ENCODE measurements at places on chromosomes 3 and 15. TPM values are rescaled to one million over a fixed set of nuclear protein-coding genes. Genes with fewer than 3 reads are reported as not detected.

SLC6A11 gene
- 35.2 TPM for total RNA-seq

STRC gene
- total RNA-seq, result 0.25 TPM

NOX5 gene
- total RNA-seq, result not detected

EFHB gene
- total RNA-seq, result 4.2 TPM

RARRES1 gene
- total RNA-seq, result 1.2 TPM

GABRR3 gene
- total RNA-seq, result under 0.01 TPM

DCLK3 gene
- 2.7 TPM for total RNA-seq

ROPN1 gene
- not detected for total RNA-seq

ZWILCH gene
- total RNA-seq, result 31.2 TPM

TNIK gene
- total RNA-seq, result 69.1 TPM

CFAP100 gene
- total RNA-seq, result 2.5 TPM

CNTN6 gene
- 10.8 TPM for total RNA-seq

CASR gene
- total RNA-seq, result not detected

VGLL4 gene
- 69.3 TPM for total RNA-seq

CACNA2D2 gene
- 3.9 TPM for total RNA-seq

WDR49 gene
- total RNA-seq, result 6.9 TPM
